Nucleus accumbens (tissue), 56 donors: ENCODE measurements at places on chromosomes 1 and 21.

DNA sequence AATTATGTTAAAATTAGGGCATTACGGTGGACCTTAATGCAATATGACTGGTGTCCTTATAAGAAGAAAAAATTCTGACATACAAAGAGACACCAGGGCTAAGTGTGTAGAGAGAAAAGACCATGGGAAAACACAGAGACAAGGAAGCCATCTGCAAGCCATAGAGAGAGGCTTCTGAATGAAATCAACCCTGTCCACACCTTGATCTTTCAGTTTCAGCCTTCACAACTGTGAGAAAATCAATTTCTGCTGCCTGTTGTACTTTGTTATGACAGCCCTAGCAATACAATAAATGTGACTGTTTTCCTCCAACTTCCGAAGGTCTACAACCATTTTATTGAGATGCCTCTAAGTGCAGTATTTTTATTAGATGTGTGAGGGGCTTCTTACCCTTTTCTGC lies 1407.2 kb downstream of the MRPL39 start:
- no peak for DNase-seq

- no peak for DNase-seq
Measured at GRCh38 chr1:207398986-207399385, 55.1 kb upstream of the CR2 start.

DNA sequence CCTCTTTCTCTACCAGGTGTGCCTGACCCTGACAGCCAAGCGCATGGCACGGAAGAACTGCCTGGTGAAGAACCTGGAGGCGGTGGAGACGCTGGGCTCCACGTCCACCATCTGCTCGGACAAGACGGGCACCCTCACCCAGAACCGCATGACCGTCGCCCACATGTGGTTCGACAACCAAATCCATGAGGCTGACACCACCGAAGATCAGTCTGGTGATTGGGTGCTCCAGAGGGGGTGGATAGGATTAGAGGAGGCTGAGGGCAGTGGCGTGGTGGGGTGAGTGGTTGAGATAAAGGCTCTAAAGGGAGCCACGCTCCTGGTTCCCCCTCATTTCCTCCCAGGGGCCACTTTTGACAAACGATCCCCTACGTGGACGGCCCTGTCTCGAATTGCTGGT lies 13.1 kb downstream of the ATP1A2 start:
- DNase-seq, result no peak

GRCh38 chr21:45162809-45163208 lies 88.4 kb downstream of the ADARB1 start:
- DNase-seq, result no peak

- no peak for DNase-seq
Measured at GRCh38 chr1:87203904-87204303, 124.8 kb upstream of the LMO4 start.

DNA sequence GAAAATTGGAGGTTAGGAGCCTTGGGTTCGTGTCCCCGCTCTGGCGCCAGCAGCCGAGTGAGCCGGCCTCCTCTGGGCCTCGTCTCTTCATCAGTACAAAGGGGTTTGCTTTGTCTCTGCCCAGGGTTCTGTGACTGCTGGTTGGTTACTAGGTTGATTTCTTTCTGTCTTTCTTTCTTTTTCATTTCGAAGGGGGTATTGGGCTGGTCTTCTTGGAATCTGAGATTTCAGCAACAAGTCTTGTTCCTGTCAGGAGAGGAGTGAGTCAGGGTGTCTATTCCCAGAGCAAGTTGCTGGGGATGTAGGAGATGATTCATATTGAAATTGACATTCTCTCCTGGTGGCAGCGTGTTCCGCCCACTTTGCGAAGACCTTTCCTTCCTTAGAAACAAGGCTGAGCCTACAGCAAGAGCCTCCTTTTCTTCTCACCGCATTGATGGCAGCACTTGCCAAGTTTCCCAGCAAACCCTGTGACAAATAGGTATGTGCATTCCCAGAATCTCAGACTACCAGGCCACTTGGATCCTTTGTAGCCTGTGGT lies 79.2 kb downstream of the MAN1C1 start:
- peak; percentile 46 for DNase-seq

- no peak for DNase-seq
Measured at GRCh38 chr21:41501919-41502318, 6.0 kb downstream of the TMPRSS2 start.

GRCh38 chr1:7473223-7474142 lies 297.6 kb upstream of the VAMP3 start:
- DNase-seq, result no peak

- DNase-seq, result no peak
Measured at GRCh38 chr1:71018791-71019190, 28.8 kb downstream of the PTGER3 start.

GRCh38 chr21:17501107-17502006 lies 11.5 kb upstream of the CXADR start:
- no peak for DNase-seq

- no peak for DNase-seq
Measured at GRCh38 chr1:37404711-37405110, 69.7 kb upstream of the ZC3H12A start.

GRCh38 chr1:114828251-114828650 lies 26.4 kb upstream of the SYCP1 start:
- no peak for DNase-seq

GRCh38 chr1:22636353-22636752 lies at the start of gene C1QA:
TSS of gene C1QA (plus strand) at chr1:22636628. CDS start at chr1:22637617, 989 bp downstream.
- peak; percentile 57 for DNase-seq

DNA sequence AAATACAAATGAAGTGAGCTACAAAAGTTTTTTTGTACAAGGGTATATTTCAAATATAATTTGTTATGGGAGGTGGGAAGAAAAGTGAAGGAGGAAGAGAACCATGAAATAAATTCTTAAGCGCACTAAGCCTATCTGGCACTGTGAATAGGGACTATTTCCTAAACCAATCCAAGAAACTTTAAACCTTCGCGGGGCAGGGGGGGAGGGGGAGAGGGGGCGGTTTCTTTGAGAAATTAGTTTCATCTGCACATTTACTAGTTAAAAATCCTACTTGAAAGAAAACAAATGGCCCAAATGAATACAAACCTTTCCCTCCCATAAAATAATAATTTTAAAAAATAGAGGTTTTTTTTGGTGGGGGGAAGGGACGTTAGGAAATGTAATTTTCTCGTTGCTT lies 364 bp downstream of the GOLPH3L start:
- DNase-seq, result no peak

GRCh38 chr1:216785737-216786136 lies 62.5 kb upstream of the ESRRG start:
- DNase-seq, result no peak

DNA sequence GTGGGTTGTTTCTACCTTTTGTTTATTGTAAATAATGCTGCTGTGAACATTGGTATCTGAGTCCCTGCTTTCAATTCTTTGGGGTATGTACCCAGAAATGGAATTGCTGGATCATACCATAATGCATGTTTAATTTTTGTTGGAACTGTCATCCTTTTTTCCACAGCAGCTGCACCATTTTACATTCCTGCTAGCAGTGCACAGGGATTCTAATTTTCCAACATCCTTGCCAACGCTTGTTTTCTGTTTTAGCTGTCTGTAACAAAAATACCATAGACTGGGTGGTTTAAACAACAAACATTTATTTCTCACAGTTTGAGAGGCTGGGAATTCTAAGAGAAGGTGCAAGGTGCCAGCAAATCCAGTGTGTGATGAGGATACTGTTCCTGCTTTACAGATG lies 65.1 kb downstream of the RAVER2 start:
- DNase-seq, result no peak

- DNase-seq, result no peak
Measured at GRCh38 chr1:32701421-32701911, 1.1 kb downstream of the SYNC start.

GRCh38 chr21:35014302-35015041 lies 34.6 kb downstream of the RUNX1 start:
- no peak for DNase-seq

DNA sequence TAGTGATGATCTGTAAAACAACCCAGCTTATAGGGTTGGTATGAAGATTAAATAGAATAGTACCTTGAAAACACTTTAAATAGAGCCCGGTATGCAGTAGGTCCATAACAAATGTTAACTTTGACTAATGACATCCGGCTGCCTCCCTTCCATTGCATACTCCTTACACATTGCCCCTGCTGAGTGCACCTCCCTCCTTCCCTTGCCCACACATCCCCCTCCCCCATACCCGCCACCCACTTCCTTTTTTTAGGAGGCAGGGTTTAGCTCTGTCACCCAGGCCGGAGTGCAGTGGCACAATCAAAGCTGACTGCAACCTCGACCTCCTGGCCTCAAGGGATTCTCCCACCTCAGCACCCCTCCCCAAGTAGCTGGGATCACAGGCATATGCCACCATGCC lies 24.4 kb upstream of the ZC3H12A start:
- no peak for DNase-seq
